Panc1 (cell line): ENCODE measurements at places on chromosomes 3 and 15. TPM values are rescaled to one million over a fixed set of nuclear protein-coding genes. Genes with fewer than 3 reads are reported as not detected.

Gene DNAH12
- total RNA-seq, result 0.21 TPM

Gene CCDC13
- 0.82 TPM for total RNA-seq

Gene CRELD1
- 15.4 TPM for total RNA-seq

Gene GPR176
- total RNA-seq, result 12.7 TPM

DNA sequence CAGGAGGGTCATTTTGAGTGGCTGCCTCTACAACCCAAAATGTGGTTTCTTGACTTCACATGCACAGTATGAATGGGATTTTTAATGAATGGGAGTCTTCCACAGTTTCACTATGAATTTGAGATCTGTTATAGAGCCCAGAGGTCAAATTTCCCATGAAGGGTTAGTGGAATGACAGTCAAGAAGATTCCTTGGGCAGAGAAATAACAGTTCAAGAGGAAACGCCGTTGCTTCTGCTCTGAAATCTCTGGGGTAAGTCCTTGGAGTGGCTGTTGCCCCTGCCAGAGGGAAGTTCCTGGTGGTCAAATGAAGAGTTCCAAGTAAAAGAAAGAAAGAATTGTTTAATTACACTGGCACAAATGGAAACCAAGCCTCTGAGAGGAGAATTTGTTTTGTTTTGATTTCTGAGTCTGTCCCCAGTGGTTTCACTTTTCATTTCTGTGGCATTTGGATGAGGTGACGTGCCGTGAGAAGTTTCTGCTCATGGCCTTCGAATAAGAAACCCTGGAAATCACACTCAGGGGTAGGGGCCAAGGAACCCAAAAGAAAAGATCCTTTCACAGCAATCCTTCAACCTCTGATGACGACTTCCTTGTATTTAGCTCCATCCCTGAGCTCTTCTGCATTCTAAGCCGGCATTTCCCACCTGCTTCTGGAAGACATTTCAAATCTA is 77.5 kb upstream of the IL12A start:
- no peak for DNase-seq
- no peaks in the 10 kb centered on the region for H3K36me3 ChIP-seq
- no peaks in the 10 kb centered on the region for H3K4me1 ChIP-seq
- peak overlapping the region; percentile 59 for H3K4me3 ChIP-seq
- peak overlapping the region; percentile 68 for H3K27ac ChIP-seq

DNA sequence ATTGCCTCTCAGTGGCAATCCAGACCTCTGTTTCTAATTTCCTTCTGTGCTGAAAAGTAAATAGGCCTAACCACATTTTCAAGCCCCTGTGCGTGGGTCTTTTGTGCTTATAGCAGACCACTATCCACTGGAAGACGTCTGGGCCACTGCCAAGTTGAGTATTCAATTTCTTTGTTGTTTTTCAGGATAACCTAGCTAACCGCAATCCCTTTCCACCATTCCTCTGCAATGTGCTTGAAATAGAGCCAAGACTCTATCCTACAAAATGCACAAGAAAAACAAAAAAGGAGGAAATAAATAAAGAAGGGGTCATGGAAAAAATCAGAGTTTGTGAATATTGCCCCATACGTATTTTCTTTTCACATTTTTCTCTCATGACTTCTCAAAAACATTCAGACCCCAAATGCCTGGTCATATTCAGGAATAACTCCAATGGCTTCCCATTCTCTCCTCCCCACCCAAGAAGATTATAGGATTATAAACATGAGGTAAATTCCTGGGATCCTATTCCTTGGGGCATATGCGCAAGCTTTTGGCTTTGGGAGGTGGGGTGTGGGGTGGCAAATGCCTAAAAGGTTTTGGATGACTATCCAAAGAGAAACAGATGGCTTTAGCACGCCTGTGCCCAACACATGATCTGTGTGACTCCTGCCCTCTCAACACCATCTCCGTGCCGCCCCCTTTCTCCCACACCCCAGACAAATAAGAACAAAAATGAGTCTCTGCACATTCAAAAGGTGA is 217.9 kb upstream of the THBS1 start:
- no peak for DNase-seq
- no peak overlapping the region for H3K27ac ChIP-seq
- no peaks in the 10 kb centered on the region for H3K36me3 ChIP-seq
- no peaks in the 10 kb centered on the region for H3K27me3 ChIP-seq
- no peaks in the 10 kb centered on the region for H3K4me1 ChIP-seq

DNA sequence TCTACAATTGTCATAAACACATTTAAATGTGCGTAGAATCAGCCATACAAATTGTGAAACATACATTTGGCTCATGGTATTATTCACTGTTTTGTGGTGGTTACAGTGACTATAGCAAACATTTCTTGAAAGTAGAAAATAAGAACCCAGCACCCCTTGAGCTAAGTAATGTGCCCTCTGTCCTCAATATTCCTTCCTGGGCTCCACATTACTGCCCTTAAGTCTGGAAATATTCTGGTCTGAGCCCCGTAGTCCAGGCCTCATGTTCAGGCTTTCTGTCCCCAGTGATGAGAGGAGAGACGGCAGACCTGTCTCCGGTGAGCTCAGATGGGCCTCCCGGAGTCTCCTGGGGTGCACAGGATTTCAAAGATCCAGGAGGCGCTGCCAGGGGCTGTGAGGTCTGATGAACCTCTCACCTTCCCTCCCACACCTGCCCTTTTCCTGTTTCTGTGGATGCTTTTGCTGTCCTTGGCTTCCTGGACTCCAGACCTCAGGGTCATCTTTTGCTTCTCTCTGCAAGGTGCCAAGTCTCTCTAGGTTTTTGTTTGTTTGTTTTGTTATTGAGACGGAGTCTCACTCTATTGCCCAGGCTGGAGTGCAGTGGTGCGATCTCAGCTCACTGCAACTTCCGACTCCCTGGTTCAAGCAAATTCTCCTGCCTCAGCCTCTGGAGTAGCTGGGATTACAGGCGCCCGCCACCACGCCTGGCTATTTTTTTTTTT is 8.8 kb upstream of the MUC20 start:
- DNase-seq, result no peak
- peaks cover 7% of the 10 kb centered on the region; the same call in 1 of the 2 replicates for H3K4me1 ChIP-seq
- no peak overlapping the region for H3K27ac ChIP-seq
- no peaks in the 10 kb centered on the region for H3K27me3 ChIP-seq
- no peaks in the 10 kb centered on the region for H3K36me3 ChIP-seq
- no peak overlapping the region for H3K4me3 ChIP-seq
